ENCODE measurements at places on chromosomes 6 and 20.
A peak's percentile ranks its signal among the peaks of the same experiment; 100 is the strongest.

DNA sequence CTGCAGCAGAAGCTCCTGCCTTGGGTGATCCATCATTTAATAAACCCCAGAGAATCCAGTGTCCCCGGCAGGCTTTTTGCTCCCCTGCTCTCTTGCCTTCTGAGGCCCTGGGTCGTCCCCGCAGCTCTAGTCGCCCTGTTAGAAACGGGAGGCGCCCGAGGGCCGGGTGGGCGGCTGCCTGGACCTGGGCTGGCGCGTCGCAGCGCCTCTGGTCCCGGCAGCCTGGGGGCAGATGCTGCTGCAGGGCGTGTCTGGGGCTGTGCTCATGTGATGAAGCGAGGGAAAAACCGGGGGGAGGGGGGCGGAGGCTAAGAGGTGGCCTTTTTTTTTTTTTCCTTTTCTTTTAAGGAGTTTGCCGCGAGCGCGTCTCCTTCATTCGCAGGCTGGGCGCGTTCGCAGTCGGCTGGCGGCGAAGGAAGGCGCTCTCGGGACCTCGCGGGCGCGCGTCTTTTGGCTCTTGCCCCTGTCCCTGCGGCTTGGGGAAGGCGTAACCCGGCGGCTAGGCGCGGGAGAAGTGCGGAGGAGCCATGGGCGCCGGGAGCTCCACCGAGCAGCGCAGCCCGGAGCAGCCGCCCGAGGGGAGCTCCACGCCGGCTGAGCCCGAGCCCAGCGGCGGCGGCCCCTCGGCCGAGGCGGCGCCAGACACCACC, 394 bp downstream of the AKAP12 start:
- DNase-seq = no peak
- peaks cover 62% of the 10 kb centered on the region for H3K27me3 ChIP-seq
- peaks cover 2% of the 10 kb centered on the region for H3K4me1 ChIP-seq
- H3K4me3 ChIP-seq = peak overlapping the region; percentile 41
- no peaks in the 10 kb centered on the region for H3K36me3 ChIP-seq

DNA sequence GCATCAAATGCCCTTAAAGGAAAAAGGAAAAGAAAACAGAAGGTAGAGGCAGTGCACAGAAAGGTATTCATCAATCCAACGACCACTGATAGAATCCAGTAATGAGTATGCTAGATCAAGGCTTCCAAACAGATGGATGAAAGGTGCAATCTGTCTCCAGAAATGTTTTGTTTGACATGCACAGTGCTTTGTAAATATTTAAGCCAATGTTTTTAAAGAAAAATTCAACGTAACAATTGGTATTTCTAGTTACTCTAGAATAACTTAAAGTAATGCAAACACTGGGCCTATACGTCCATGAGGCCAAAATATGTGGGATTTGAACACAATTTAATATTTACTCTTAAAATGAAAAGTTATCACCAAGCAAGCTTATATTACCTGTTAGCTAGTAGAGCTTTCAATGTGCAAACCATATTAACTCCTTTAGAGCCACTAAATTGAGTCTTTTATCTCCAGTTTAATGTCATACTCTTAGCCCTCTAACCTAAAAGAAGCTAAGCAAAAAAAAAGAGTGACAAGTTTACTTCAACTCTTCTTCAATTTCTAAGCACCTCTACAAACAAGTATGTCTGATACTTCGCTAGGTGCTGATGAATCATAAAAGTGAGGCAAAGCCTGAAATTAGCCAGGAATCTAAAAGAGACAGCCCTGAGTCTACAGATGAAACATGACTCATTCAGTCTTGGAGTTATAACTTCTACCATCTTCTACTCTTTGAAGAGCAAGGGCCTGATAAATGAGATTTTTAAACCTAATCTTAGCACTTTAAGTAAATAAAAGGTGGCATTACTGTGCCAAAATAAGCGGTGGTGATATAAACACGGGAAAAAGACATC, 169.8 kb downstream of the PTPRK start:
- no peak overlapping the region for H3K27ac ChIP-seq
- H3K36me3 ChIP-seq = no peaks in the 10 kb centered on the region
- peaks cover 10% of the 10 kb centered on the region for H3K27me3 ChIP-seq
- H3K4me1 ChIP-seq = no peaks in the 10 kb centered on the region

DNA sequence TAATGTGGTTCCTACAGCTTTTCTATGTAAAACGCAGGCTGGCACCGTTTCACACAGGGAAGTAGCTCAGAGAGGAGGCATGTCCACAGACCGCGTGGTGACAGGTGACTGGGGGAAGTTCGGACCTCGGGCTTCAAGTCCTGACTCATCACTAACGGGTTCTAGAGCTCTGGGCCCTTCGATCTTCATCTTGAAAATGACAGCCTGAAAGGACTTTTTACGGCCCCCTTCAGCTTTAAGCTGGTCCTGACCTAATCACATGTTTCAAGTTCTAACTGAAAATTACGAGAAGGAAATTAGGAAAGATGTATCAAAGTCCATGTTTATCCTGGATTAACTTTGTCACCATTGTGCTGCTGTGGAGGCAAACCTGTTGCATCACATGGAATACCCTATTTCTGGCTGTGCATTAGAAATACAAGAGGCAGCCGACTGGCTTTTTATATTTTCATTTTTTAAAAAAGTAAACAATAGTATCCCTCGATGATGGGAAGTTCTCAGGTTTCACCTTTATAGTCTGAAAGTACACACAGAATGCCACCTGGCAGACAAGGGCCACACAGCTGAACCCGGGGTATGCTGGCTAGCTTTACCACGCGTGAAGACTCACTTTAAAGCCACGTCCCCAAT, 2.0 kb downstream of the MAN1A1 start:
- H3K4me3 ChIP-seq = peak overlapping the region; percentile 95
- peaks cover 17% of the 10 kb centered on the region for H3K36me3 ChIP-seq
- peaks cover 65% of the 10 kb centered on the region for H3K4me1 ChIP-seq
- H3K27ac ChIP-seq = peak overlapping the region; percentile 95
- DNase-seq = peak; percentile 21
- H3K27me3 ChIP-seq = no peaks in the 10 kb centered on the region

DNA sequence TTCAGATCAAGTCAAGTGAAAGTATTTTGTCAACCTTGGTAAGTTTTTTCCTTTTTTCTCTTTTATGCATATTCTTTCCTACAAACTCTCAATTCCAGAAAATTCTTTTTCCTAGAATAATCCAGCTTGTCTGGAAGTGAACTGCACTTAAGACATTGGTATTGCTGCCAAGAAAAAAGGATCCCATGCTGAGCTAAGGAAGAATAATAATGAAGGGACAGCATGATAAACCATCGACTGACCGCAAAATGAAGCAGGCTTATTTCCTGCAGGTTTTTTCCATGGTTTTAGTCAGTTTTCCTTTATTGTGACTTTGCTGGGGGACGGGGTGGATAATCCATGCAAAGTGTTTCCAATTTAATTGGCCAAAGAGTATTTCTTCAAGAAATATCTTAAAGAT, 857.6 kb upstream of the SLC35B3 start:
- H3K4me3 ChIP-seq = no peak overlapping the region
- H3K4me1 ChIP-seq = no peaks in the 10 kb centered on the region
- H3K36me3 ChIP-seq = no peaks in the 10 kb centered on the region
- no peaks in the 10 kb centered on the region for H3K27me3 ChIP-seq
- H3K27ac ChIP-seq = no peak overlapping the region

DNA sequence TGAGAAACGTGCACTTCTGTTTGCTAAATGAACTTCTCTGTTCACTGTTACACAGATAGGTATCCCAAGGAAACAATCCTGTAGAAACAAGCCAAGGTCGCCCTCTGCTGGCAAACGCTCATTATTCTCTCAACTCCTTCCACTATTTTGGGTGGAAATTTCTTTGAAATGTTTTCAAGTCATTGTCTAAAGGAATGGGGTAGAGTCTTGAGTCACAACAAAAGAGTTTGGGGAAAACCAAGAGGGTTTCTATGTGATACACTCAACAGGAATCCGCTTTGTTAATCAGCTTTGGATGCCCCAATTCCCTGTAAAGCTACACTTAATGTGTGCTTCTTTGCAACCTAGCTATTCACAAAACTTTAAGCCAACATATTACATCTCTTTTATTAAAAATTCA, 4.6 kb upstream of the RAE1 start:
- H3K27me3 ChIP-seq = peaks cover 9% of the 10 kb centered on the region
- H3K4me1 ChIP-seq = no peaks in the 10 kb centered on the region
- no peak overlapping the region for H3K4me3 ChIP-seq
- H3K36me3 ChIP-seq = peaks cover 12% of the 10 kb centered on the region

Measured in effector memory CD8-positive, alpha-beta T cell (primary cell).